Sciatic nerve (tissue), 2 donors: ENCODE measurements at places on chromosomes 12 and 14. TPM values are rescaled to one million over a fixed set of nuclear protein-coding genes. Genes with fewer than 3 reads are reported as not detected.
A peak's percentile ranks its signal among the peaks of the same experiment; 100 is the strongest.

The KLRF1 gene
- total RNA-seq, result 1.8 TPM

DNA sequence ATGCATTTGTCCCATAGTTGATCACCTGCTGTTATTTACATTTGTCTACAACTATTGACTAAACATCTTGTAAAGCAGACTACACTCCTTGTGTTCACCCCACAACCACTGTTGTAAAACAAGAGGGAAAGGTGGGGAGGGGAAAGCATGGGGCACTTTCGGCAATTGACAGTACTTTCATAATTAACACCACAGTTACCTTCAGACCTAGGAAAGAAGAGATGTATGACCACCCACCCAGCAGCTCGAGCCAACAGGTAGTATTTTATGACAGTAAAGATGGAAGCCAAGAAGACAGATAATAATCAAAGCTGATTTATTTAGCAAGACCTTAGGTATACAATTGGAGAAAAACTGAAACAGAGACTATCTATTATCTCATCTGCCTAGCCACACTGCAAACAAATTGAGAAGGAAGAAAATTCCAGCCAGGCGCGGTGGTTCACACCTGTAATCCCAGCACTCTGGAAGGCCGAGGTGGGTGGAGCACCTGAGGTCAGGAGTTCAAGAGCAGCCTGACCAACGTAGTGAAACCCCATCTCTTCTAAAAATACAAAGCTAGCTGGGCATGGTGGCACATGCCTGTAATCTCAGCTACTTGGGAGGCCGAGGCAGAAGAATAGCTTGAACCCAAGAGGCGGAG is 11.2 kb downstream of the HECTD4 start:
- DNase-seq, result no peak

- no peak for DNase-seq
Observed at GRCh38 chr12:47534695-47535094, 171.1 kb downstream of the RPAP3 start.

DNA sequence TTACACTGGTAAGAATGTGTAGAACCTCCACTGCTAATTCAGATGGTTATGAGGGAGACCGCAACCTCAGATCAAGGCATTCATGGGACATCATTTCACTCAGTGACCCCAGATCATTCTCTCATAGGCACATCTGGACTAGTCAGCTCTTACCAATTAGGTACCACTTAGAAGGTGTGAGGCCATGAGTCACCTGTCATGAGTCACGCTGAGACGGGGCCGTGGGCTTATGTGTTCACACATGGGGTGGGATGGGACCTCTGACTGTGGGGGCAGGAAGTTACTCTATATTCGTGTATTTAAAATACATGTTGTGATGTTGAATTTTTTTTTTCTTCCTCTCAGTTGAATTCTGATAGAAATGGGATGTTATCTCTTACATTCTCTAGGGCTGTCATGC is 55.9 kb downstream of the CCDC92 start:
- no peak for DNase-seq

GRCh38 chr12:117284140-117284539 is 77.3 kb downstream of the NOS1 start:
- no peak for DNase-seq

DNA sequence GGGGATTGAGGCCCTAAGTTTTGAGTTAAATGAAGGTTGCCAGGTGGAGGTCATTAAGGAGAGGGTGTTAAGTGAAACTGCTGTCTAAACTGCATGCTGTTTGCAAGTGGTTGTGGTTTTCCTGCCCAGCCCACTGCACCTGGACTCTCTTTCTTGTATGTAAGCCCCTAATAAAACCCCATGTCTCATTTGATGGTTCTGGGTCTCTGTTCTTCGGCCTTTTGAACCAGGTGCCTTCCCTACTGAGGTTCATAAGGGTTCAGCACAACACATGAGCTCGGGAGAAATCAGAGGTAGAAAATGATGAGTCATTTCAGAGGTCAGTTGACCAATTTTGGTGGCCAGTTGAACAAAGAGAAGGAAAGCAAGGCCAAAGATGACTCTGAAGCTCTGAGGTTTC is 382.5 kb downstream of the RPS29 start:
- no peak for DNase-seq

The FAM181A gene
- not detected for total RNA-seq

The SLC6A13 gene
- total RNA-seq, result 0.85 TPM

DNA sequence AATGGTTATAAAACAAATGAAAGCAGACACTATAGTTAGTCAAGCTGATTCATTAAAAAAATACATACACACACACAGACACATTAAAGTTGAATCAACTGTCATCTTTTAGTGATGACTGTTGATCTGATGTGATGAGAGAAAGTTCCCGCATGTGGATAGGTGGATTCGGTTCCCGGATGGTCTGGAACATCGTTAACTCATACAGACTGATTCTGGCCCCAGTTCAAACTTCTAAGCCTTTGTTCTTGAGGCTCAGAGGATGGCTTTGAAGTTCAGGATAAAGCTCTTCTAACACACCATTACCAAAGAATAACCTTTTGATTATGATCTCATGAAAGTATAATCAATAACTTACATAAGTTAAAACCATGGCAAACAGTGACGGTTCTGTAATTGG is 27.5 kb downstream of the WIF1 start:
- DNase-seq, result no peak

The TRIAP1 gene
- 12.9 TPM for total RNA-seq

DNA sequence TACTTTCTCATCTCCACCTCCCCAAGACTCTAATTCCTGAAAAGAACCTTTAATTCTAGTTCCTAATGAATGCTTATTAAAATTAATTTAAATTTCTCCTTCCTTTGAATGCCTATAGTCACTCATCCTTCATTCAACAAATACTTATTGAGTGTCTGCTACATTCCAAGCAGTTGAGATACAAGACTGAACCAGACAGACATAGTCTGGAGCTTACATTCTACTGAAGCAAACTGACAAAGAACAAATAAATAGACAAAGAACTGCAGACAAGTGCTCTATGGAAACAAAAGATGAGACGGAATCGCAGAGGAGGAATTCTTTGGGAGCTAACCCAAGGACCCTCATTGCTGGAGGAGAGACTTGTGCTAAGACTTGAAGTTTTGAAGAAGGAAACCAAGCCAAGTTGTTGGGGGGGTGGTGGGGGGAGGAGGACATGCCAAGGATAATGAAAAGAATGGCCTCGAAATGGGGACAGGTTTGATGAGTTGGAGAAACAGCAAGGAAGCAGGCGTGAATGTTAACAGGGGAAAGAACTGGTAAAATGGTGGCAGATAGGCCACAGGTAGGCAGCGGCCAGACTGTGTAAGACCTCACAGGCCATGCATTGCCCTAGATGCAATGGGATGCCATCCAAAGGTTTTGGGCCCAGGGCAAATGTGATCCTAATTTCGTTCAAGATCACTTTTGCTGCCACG is 9.7 kb upstream of the TDG start:
- DNase-seq, result no peak

- peak; percentile 75 for DNase-seq
Observed at GRCh38 chr14:100304825-100305323, 1.4 kb downstream of the SLC25A29 start.

- DNase-seq, result no peak
Observed at GRCh38 chr12:104649217-104649824, 192.6 kb downstream of the CHST11 start.
